ENCODE measurements at places on chromosomes 4 and X.

- DNase-seq = no peak
Observed at GRCh38 chrX:46727441-46727840, 31.5 kb downstream of the SLC9A7 start.

DNA sequence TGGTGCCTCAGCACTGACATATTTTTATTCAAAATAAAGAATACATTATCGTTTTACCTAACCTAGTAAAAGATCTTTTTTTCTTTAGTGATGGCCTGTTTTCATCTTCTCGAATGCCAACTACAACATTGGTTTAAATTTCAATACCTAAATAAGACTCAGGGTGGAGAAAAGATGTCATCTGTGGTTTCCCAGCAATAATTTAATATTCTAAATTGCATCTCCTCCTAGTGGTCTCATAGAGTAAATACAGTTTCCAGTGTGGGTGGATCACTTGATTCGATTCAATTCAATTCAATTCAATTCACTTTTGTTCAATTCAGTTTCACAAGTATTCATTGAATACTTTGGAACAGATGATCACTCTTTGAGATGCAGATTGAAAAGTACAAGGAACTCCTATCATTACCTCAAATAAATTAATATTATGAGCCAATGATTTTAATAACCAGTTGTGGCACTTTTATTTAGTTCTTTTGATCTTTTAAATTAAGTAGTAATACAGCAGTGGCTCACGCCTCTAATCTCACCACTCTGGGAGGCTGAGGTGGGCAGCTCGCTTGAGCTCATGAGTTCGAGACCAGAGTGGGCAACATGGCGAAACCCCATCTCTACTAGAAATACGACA lies 427.2 kb downstream of the FAT4 start:
- no peak for DNase-seq

DNA sequence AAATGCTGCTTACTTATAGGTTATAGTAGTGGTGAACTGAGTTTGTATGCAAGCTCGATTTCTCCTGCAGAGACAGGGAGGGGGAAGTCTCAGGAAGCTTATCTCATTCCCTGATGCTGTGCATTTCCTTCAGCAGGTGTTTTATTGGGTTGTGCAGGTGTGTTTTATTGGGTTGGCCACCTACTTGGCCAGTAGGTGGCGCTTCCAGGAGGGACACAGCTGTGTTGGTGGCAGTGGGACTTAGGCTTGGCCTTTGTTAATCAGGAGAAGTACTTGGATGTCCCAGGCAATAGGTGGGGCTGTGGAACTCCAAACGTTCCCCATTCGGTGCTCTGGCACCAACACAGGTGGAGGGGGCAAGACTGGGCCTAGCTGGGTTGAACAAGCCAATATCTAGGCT lies 196.0 kb upstream of the DCAF8L1 start:
- DNase-seq = no peak

- DNase-seq = no peak
Observed at GRCh38 chr4:147813973-147814372, 82.1 kb downstream of the ARHGAP10 start.

DNA sequence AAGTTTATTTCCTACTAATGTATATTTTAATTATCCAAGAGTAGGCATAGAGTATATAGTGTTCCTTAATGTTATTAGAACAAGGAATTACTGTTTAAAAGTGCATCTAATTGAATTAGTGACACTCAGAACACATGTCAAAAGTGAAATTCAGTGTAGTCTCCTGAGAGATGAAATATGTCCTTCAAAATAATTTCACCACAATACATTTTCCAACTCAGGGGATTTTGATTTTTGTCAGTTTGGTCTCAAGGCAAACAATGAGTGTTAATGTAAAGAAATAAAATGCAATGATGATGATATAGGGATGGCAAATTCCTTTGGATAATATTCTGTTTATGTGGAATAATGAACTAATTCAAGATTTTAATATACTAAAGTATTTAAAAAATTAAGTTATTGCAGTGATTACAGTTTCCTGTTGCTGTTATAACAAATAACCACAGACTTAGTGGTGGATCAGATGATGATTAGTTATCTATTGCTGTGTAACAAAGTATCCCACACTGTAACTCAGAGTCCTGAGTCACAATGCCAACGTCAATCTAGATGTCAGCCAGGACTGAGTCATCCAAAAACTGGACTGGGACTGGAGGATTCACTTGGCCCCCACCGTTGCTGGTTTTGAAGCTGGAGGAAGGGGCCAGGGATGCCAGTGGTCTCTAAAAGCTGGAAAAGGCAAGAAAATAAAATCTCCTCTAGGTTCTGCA lies 148.0 kb upstream of the SLC7A11 start:
- no peak for DNase-seq

GRCh38 chr4:174559894-174560293 lies 37.6 kb upstream of the HPGD start:
- DNase-seq = no peak

- no peak for DNase-seq
Observed at GRCh38 chrX:73766431-73766795, 203.4 kb downstream of the CHIC1 start.

GRCh38 chrX:72297953-72298730 lies 7.6 kb downstream of the CITED1 start:
- no peak for DNase-seq

GRCh38 chr4:37666625-37667071 lies 19.5 kb downstream of the RELL1 start:
- peak; percentile 60 for DNase-seq

DNA sequence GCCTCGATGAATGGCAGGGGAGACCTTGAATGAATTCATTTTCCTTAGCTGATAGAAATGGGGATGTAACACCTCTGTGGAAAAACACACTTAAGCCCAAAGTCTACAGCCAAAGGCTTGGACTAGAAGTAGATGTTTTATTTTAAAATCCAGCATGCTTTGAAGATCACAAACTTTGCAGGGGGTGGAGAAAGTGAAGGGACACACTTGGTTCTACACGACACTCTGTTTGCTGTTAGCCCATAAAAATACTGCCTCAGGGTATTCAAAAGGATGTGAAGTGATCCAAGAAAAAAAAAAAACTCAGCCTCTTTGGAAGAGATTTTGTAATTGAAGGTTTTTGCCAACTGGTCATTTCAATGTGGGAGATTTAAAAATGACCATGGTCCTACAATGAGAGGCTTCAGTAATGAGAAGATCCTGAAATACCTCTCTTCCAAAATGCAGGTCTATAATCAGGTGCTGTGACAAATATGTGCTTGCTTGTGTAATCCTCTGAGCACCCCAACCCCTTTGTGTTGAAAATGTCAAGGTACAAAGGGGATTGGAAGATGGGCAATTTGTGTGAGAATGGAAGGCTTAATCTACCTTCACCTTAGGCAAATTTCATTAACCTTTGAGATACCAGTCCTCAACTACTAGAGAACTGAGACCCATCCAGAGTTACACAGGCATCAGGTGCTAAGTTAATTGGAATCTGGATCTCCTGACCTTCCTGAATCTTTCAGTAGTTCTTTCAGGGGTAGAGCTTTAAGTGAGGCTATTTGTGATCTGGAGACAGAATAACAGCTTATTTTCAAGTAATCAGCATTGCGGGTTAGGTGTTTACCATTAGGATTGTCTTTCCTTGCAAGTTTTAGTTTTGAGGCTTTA lies 82.5 kb downstream of the HS6ST2 start:
- DNase-seq = no peak

DNA sequence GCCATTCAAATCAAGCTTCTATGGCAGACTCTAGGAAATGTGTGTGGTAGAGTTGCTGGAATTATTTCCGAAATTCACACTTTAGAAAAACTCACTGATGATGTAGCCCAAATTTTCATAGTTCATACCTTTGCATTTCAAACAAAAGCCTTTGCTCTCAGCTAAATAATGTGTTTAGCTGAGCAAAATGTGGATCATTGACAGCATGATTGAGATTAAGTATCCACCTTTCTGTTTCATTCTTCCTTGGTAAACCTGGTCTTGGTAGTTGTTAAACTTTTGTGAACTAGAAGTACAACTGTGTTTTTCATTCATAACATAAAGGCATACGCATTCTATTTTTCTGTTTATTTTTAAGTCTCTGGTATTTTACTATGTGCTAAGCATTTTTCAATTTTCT lies 7.2 kb downstream of the PCDH7 start:
- no peak for DNase-seq

DNA sequence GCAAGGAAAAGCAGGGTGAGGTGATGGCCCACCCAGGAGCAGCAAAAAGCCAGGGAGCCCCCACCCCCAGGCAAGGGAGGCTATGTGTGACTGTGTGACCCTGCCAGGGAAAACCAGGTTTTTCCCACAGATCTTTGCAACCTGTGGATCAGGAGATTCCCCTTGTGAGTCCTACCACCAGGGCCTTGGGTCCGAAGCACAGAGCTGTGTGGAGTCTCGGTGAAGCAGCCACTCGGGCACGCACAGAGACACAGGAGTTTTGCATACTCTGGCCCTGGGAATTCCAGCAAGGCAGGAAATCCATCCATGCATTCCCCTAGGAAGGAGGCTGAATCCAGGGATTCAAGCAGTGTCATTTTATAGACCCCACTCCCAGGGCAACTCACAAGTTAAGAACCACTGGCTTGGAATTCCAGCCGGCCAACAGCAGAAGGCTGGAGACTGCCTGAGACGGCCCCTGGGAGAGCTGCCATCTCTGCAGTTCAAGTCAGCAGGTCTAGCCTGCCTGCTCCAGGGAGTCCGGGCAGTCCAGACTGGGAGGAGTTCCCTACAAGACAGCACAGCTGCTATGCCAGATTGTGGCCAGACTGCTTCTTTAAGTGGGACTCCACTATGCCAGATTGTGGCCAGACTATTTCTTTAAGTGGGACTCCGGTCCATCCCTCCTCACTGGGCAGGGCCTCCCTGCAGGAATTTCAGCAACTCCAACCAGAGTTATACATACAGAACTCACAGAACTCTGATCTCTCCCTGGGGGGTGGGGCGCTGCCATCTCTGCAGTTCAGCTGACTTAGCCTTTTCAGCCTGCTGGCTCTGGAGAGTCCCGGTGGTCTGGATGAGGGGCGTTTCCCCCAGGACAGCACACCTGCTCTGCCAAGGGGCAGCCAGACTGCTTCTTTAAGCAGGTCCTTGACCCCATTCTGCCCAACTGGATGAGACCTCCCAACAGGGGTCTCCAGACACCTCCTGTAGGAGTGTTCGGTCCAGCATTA lies 85.1 kb upstream of the ADAD1 start:
- no peak for DNase-seq

GRCh38 chrX:19024366-19024765 lies 40.5 kb upstream of the PHKA2 start:
- DNase-seq = no peak

DNA sequence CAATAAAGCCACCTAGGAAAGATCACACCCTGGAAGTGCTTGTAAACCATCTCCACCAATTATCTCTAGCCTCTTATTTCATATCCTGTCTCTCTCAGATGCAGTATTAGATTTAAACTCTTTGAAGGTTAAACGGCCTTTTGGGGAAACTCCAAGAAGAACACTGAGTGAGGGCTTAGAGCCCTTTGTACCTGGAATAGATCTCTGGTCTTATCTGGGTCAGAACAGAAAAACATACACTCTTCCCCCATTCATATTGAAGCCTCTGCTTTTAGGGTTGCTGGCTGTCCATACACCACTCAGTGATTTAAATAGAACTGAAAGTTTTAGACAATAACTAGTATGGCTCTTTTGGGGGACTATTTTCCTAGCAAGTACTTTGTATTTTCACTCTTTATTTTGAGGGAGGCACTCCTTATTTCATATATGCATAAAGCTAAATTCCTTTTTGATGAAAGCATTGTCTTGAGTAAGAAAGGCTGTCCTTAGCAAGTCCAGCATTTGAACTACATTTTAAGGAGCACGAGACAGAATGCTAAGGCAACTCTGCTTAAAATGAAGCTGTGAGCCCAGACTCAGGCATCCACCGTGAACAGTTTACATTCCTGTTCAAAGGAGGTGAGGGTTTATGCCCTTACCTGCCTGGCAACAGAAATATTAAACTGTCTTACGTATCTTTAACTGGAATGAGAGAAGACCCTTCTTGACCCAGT lies 17.4 kb downstream of the YY2 start:
- no peak for DNase-seq

- DNase-seq = no peak
Observed at GRCh38 chr4:3867403-3868100, 101.4 kb downstream of the ADRA2C start.

- DNase-seq = no peak
Observed at GRCh38 chr4:176981551-176981950, 188.8 kb upstream of the VEGFC start.

DNA sequence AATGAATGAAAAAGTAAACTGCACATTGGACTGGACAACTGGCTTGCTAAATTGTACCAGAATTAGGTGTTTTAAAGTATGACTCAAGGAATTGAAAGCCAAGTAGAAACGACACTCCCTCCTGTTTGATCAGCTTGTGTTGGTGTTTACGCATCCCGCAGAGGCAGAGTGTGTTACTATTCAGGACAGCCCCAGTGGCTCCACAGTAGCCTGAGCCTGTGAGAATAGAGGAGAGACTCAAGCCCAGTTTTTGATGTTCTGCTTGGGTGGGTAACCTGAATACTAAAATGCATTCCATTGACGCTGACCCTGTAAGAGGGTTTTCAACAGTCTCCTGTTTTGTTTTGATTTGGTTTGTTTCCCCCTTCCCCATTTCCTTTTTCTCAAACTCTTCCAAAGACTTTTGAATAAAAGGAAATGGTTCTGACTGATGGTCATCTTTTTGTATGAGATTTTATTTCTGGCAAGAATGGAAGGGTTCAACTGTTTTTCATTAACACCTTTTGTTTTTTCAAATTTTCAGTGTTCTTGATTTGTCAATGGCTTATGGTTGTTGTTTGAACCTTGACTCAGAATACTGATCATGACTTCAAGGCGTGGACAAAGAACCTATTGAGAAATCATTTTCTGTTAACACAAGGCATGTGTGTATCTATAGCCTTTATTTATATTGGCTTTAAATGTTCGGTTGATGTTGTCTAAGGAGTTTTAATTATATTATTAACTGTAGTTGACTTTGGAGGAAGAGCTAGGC lies 10.2 kb downstream of the ADGRL3 start:
- no peak for DNase-seq

DNA sequence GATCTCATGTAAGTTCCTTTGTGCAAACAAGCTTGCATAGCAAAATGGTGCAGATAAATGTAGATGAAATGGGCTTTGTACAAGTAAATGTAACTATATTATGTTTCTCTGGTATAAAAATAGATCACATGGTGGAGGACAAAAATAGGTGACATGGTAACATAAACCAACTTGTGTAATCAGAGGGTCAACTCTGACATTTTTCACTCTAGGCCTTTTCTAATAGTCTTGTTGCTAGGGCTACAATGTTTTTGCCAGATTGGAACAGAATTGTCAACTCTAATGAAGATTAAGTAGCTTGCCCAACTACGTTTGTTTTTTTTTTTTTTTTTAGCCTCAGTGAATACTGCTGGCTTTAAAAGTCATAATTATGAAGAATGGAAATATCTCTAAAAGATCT lies 11.5 kb downstream of the MAD2L1 start:
- no peak for DNase-seq

GRCh38 chr4:155426953-155427352 lies 50.2 kb upstream of the MAP9 start:
- DNase-seq = no peak

DNA sequence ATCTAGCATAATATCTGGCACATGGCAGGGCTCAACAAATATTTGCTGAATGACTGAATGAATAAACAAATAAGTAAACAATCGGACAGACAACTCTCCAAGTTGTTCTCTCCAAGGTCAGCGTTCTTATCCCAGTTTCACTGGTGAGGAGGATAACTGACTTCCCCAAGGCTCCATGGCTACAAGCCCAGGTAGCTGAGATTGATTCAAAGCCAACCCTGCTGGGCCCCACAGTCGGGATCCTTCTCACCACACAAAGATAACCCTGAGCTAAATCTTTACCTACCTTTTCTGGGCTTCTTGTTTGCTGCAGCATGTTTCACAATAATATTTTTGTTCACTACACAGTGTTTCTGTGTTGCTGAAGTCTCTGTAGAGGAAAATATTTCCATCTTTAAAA lies 54.9 kb downstream of the USP46 start:
- no peak for DNase-seq

- peak; percentile 91 for DNase-seq
Observed at GRCh38 chr4:158769175-158769921, 522 bp downstream of the FNIP2 start.

Measured in lower leg skin (tissue), 4 donors.